CD8-positive, alpha-beta memory T cell (primary cell): ENCODE measurements at places on chromosomes 12 and 14.

- peak; percentile 62 for DNase-seq
These were observed 43.9 kb upstream of the FBRSL1 start for GRCh38 chr12:132445884-132446632.

DNA sequence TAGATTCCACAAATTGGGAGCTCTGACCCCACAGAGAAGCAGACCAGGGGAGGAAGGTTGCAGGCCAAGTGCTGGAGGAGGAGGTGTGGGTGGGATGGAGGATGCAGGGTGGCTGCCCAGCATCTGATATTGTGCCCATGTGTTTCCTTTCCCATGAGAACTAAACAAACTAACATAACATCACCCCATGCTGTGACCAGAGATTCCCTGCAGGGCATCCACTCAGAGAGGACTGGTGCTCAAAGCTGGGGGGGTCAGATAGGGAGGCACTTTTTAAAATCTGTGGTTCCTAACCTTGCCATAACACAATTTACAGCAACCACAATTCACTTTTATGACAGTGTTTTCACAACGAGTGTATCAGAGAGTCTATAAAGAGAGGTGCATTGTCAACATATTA lies 1277.6 kb downstream of the AACS start:
- DNase-seq, result no peak

DNA sequence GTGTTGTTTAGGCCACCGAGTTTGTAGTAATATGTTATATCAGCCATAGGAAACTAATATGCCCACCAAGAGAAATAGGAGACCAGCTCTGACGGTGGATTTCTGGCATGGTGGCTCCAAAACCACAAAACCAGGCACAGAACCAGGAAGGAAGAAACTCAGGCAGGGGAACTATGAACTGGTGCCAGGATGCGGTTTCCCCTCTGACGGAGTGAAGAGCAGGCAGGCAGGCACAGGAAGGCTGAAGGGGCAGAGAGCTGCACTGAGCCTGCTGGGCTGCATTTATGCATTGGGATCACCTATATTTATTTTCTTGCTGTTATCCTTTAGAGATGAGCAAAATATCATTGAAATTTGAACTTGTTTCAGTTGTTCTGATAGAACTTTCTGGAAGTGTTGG lies 479.4 kb downstream of the VRK1 start:
- DNase-seq, result no peak

DNA sequence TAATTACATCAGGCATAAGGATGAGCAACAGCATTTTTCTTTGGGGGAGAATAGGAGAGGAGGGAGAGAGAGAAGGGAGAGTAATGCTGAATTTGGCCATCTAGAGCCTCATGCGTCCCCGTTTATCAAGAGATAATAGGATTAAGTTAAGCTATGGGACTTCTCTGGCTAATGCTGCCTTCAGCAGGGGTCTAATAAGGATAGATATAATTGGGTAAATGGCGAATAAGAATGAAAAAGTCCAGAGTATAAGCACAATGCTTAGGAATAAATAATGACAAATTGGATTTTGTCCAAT lies 470.0 kb downstream of the EGLN3 start:
- no peak for DNase-seq

- no peak for DNase-seq
These were observed 471.9 kb downstream of the RPS29 start for GRCh38 chr14:49114161-49114893.

- DNase-seq, result no peak
These were observed 137.2 kb downstream of the ARMH4 start for GRCh38 chr14:58014778-58015177.

DNA sequence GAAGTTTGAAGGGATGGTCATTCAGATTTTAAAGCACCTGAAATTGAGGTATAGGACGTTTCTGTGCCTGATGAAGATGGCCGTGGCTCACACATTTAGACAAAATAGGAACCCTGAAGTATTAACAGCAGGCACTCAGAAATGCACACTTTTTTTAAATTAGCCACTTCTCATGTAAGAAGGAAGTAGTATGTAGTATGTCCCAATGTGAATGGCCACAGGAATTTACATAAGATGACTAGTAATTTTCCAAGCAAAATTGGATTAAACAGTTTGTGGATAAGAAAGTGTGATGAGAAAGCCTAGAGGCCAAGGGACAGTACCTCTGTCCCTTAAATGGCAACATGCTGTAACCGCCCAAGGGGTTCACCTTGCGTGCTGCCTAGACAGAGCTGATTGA lies 1.8 kb upstream of the MIS18BP1 start:
- DNase-seq, result no peak

DNA sequence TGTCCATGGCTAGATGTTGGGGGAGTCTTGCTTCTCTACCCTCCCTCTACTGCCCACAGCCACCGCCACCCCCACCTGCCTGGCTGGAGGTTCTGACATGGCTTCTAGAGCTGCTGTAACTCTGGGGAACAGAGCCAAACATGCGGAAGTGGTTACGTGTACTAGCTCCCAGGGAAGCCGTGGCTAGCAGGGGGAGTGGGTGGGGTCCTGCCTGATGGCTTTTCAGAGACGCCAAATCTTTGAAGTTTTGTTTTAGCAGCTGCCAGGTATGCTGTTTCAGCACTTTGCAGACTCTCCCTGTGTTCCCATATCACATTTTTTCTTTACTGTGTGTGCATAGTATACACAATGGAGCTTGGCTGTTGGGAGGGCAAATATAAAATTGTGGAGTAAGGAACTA lies 150.3 kb downstream of the TGFB3 start:
- peak; percentile 49 for DNase-seq

DNA sequence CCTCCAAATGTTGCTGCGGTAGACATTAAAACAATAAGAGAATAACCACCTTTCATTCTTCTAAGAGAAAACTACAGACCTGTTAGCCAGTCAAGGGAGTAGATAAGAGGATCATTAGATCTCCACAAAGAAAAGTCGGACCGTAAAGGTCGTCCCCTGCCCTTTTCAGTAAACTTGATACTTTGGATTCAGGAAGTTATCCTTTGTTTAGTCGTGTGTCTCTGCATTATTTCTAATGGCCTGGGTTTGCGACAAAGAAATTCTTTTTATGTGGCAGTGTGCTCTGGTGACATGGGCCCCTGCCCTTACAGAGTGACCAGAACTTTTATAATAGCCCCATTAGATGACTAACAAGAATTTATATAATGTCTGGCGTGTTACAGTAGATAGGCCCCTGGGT lies 44.6 kb upstream of the EVL start:
- DNase-seq, result no peak

DNA sequence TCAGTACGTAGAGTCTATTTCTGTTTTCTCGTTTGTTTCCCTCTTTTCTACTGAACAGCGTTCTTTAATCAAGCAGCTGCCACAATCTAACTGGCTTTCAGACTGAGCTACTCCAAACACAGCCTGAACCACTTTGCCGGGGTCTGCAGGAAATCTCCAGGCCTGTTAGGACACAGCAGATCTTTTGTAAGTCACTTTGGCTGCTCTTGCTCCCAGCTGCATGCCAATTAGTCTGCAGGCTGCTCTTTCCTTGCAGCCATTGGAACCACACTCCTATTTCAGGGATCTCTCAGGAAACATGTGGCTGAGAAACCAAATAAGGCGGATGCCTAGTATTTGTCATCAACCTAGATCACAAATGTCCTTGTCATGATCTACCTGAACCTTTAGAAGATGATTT lies 73.6 kb downstream of the TMTC1 start:
- DNase-seq, result no peak

GRCh38 chr12:116827432-116827831 lies 53.8 kb downstream of the HRK start:
- no peak for DNase-seq

- no peak for DNase-seq
These were observed 38.2 kb upstream of the CRADD start for GRCh38 chr12:93638954-93639353.

GRCh38 chr12:4771172-4771959 lies 51.2 kb downstream of the GALNT8 start:
- DNase-seq, result no peak

- peak; percentile 17 for DNase-seq
These were observed 465 bp downstream of the ADSS1 start for GRCh38 chr14:104724407-104724980.
